ENCODE measurements at places on chromosomes 7 and 10.

DNA sequence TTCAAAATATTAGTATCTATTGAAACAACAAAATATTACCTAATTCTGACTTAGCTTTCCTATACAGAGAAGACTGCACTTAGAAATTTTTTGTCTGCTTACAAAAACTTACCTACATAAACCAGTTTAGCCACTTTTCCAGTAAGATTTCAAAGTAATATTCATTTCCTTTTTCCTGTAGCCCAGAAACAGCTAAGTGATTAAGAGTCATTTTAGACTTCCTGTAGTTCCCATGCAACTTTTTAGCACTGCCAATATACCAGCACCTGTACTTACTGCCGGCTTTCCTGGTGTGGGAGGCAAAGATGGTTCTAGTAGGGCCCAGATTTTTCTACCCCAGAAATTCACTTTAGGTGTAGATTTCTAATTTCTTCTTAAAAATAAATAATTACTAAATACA, 21.8 kb downstream of the NT5C2 start:
- DNase-seq = no peak

DNA sequence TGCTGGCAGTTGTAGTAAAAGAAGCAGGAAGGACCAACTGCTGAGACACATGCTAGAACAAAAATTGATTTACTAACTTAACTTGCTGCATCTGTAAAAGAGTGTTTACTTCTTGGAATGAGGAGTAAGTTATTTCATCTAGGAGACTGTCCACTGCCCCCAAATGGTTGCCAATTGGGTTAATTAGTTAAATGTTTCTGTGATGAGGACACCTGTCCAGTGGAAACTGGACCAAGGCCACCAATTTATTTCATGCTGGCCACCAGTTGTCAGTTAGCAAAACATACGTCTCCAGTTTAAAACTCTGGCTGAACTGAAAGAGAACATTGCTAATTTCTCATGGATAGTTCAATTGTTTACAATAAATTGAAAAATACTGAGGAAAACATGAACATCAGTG, 191.7 kb downstream of the PPP1R9A start:
- DNase-seq = no peak

GRCh38 chr10:52226197-52226847, 87.8 kb upstream of the DKK1 start:
- DNase-seq = no peak

GRCh38 chr7:41578700-41579099, 124.2 kb downstream of the INHBA start:
- DNase-seq = no peak

- DNase-seq = no peak
Observed at GRCh38 chr10:84542522-84543490, 214.4 kb downstream of the CCSER2 start.

DNA sequence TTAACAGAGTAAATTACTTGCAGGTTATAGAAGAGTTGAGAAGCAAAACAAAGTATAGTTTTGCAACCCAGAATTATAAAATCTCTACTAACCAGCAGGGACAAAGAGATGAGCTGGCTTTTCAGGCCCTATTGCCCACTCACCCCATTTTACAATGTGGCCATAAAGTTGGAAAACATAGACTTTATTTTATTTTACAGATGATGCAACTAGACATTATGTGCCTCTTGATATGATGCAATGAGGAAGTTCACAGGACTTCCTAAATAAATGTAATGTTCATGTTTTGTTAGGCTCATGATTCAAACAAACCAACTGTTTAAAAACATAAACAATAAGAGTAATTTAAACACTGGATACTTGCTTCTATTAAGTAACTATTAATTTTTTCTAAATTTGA, 141.1 kb upstream of the WNT16 start:
- DNase-seq = no peak

DNA sequence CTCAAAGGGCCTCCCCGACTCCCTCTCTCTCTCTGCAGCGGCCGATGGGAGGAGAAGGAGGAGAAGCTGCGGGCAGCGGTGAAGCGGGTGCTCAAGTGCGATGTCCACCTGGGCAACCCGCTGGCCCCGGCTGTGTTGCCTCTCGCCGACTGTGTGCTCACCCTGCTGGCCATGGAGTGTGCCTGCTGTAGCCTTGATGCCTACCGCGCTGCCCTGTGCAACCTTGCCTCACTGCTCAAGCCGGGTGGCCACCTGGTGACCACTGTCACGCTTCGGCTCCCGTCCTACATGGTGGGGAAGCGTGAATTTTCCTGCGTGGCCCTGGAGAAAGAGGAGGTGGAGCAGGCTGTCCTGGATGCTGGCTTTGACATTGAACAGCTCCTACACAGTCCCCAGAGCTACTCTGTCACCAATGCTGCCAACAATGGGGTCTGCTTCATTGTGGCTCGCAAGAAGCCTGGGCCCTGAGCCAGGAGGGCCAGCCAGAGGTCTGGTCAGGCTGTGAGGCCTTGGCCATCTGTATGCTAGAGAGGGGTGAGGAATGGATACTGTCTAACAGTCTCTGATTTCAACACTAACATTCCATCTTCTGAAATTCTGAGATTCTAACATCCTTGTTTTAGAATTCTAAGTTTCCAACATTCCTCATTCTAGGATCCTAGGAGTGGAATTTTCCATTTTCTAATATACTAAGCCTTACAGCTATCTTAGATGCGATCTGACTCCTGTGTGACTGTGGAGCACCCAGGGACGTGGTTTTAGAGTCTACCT, 3.6 kb downstream of the INMT start:
- no peak for DNase-seq

DNA sequence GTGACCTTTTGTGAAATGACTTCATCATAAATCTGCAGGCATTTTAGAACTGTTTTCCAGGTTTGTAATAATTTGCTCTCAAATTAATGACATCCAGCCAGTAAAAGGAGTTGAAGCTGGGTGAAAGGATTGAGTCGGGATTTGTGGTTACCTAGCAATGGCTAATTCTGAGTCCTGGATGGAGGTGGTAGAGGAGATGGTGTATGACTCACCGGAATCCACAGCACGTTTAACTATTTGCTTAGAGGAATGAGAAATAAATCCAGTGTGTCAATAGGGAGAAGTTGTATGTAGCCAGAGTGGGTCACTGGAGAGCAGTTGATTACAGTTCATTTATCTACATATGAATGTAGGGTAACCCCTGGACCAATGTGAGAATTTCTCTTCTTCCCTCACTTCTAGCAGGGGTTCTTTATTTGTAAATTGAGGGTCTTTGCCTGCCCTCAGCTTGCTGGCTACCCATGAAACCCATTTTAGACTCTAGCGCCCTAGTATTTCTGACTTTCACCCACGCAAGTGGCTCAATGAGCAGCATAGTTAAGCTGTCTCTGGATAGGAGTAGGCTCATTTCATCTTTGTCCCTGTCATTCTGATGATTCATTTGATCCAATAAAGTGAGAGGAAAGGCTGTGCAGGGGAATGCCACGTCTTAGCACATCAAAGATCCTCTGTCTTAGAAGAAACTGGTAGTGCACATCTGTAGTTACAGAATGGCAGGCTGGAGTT, 547.8 kb downstream of the SORCS3 start:
- no peak for DNase-seq

GRCh38 chr10:59087486-59087885, 89.0 kb upstream of the PHYHIPL start:
- DNase-seq = no peak

GRCh38 chr10:85641479-85642009, 725.1 kb downstream of the GRID1 start:
- DNase-seq = no peak

DNA sequence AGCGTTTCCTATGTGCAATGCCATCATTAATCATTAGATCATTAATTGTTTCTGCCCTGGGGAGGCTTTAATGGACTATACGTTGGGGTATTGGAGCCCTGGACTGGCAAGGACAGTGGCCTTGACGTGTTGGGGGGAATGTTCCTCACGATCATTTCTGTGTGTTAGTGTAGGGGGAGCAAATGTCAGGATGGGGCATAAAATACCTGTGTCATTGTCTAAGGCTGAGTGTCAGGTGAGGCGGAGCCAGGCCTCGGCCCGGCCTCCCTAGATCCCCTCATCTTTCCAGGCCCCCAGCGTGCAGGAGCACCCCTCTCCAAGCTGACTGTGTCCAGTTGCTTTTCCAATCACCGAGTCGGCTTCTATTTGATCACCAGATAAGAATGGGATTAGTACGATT, 346.4 kb upstream of the SHH start:
- no peak for DNase-seq

DNA sequence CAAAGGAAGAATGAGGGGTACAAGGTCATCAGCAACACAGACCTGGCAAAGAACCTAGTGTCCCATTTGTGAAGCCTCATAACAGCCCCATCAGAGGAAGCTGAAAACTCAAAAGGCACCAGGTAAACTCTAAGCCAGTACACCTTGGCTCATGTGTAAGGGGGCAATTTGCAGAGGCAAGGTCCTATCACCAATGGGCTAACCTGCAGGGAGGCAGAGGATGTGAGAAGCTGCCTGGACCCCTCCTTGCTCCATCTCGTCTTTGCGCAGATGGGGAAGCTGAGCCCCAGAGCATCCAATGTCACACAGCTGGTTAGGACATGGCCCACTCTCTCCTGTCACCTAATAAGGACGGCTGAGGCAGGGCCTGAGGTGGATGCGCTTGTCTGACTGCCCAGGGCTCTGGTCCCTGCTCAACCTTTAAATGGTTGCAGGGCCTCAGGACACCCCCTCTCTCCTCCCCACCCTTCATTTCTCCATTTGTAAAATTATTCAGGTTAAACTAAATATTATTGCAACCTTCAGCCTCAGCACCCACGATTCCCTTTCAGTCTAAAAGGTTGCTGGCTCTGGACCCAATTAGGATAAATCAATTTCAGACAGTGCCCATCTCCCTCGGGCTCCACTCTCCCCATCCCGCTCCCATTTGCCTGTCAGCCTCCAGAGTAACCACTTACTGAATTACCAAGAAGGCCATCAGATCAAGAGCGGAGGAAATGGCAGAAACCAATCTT, 135.3 kb downstream of the OAT start:
- DNase-seq = no peak

DNA sequence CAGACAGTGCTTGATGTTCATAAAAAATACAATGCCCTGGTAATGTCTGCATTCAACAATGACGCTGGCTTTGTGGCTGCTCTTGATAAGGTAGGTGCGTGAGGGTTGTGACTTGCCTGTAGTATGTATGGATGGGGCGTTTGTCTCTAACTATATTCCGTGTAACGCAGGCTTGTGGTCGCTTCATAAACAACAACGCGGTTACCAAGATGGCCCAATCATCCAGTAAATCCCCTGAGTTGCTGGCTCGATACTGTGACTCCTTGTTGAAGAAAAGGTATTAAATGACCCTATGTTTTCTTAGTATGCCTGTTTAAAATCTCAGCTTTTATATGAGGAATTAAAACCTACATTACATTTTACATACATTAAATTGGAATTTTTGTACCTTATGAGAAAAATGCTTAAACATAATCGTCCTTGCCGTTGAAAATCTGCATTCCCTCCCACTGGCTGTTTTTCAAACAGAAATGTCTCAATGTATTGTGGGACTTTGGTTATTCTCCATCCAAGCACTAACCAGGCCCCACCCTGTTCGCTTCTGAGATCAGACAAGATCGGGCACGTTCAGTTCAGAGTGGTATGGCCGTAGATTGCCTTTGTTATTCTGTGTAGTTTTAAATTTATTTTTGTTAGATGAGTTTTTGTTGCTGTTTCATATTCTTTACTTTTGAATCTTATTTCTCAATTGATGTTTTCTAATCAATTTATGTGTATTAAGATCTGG, 85.3 kb downstream of the CUL1 start:
- no peak for DNase-seq

GRCh38 chr10:44828508-44829142, 82.5 kb upstream of the TMEM72 start:
- DNase-seq = no peak

DNA sequence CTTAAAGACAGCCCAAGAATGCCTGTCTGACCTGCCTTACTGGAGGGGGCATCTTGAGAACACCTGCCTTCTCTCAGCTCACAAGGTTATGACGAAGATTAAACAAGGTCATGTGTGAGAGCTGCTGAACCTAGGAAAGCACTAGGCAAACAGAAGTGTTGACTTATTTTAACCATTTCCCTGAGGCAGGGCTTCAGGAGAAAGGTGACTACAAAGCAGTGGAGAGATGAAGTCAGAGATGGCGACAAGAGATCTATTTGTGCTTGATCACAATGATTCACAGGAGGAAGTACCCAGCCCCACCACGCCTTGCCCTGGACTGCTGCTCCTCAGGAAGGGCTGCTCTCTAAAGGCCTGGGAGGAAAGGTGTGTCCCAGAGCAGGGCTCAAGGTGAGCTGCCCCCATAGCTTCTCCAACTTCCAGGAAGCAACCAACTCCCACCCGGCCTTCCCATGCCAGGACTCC, 27.8 kb downstream of the STN1 start:
- DNase-seq = no peak

DNA sequence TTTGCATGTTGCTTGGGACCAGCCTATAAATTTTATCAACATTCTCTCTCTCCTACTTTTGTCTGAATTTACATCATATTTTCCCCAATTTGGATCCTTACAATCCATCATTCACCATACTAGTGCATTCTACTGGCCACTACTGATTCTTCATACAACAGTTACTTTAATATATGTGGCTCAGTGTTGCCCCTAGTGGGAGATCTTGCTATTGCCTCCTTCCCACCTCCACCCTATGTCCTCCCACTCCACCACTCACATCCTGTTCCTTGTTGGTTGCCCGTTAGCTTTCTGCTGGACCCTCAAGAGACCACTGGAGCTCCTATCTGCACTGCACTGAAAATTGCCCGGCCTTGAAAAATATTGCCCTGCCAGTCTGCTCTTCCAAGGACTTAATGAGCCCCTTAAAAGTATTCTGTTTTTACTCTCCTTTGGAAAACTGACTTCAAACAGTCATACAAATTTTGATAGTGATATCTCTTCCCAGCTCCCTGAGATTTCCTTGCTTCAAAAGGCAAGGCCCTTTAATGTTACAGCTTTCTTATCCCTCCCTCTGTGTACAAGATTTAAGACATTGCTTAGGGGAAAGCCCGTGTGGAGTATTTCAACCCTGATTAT, 243.2 kb upstream of the TMEM229A start:
- DNase-seq = no peak
